ENCODE measurements at places on chromosomes 13 and 19. TPM values are rescaled to one million over a fixed set of nuclear protein-coding genes. Genes with fewer than 3 reads are reported as not detected.

The ARHGEF18 gene
- total RNA-seq = 42.1 TPM

The ZSWIM9 gene
- total RNA-seq = 8.1 TPM

The FPR1 gene
- not detected for total RNA-seq

The TMEM91 gene
- total RNA-seq = 3.5 TPM

The LGI4 gene
- total RNA-seq = 0.13 TPM

The ADGRE3 gene
- not detected for total RNA-seq

The SELENOV gene
- total RNA-seq = not detected

The DHX34 gene
- total RNA-seq = 37.1 TPM

The OR7G3 gene
- not detected for total RNA-seq

The KCTD4 gene
- not detected for total RNA-seq

The WDR87 gene
- not detected for total RNA-seq

The SERP2 gene
- total RNA-seq = not detected

The PRR22 gene
- 1.4 TPM for total RNA-seq

The GSX1 gene
- not detected for total RNA-seq

The SYNGR4 gene
- 3.3 TPM for total RNA-seq

The MEIOSIN gene
- total RNA-seq = not detected

The NDUFA11 gene
- 288 TPM for total RNA-seq

The KLK12 gene
- total RNA-seq = not detected

The ZNF534 gene
- total RNA-seq = not detected

The ZNF529 gene
- total RNA-seq = 2.7 TPM

The NPAS1 gene
- 6.0 TPM for total RNA-seq

The LILRB1 gene
- not detected for total RNA-seq

The PEG3 gene
- not detected for total RNA-seq

The SLC8A2 gene
- 0.15 TPM for total RNA-seq

The GPR183 gene
- total RNA-seq = not detected

The ZNF524 gene
- total RNA-seq = 19.4 TPM

The PCP2 gene
- total RNA-seq = not detected

The PRR36 gene
- 0.17 TPM for total RNA-seq

The BRCA2 gene
- total RNA-seq = 3.6 TPM

The ZAR1L gene
- not detected for total RNA-seq

The DZIP1 gene
- 15.9 TPM for total RNA-seq

The RDH8 gene
- 0.28 TPM for total RNA-seq

The KL gene
- 0.02 TPM for total RNA-seq

The EPS8L1 gene
- total RNA-seq = 5.8 TPM

The IL11 gene
- 115 TPM for total RNA-seq

The TLE6 gene
- total RNA-seq = 3.1 TPM

Measured in A549 treated with CpdA at 1 μM for 4 hours (cell line).